Esophagus squamous epithelium (tissue), 5 donors: ENCODE measurements at places on chromosomes 4 and X.

DNA sequence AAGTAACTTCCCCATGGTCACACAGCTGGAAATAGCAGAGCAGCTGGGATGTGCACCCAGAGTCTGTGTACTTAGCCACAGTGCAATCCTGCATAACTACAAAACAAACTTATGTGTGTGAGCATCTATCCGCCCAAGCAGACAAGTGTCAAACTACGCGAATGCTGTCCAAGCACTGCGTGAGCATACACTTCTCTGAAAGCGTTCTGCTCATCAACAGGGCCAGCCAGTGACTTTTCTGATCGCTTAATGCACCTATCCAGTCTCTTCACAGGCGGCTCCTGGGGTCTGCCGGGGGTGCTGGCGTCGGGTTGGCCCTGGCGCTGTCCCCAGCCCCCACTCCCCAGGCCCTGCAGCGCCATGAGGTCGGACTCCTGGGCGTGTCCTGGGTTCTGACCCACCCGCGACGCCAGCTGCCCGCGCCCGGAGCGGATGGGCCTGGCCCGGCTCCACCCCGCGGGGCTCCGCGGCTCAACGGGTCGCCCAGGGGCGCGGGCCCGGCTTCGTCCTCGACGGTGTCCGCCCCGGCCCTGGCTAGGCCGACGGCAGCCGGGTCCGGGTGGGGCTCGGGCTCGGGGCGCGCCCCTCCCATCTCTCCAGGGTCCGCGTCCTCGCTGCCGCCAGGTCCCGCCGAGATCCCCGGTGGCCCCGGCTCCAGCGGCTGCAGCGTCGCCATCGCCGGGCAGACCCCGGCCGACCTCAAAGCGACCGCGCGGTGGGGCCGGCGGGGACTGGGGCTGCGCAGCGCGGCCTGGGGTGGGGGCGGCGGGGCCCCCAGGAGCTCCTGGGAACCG lies 1.3 kb upstream of the ZNF141 start:
- DNase-seq, result no peak

DNA sequence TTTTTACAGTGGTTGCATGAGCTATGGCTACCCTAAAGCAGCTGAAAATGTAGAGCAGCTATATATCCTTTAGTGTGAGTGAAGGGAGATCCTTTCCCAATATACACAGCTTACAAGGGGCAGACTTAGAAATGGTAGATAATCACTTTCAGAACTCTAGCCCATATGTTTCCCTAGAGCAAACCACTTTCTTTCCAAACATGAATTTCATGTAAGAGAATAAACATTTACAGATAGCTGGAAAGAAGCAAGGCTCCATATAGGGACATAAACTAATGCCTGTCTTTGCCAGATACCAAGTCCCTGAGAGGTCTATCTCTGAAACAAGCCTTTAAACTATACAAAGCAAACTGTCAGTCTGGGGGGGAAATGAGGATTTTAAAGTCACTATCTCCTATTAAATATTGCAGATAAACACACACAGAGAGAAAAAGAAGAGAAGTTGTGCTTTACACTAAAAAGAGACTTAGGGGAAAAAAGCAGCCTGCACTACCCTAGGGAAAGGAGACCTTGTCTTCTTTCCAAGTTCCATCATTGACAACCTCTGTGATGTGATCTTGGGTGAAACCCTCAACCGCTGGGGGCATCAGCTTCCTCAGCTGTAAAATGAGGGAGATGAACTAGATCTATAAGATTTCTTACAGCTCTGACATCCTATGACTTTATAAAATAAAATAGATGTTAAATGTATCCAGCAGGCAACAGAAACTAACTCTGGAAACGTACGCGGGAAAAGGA lies 73.6 kb downstream of the TMEM156 start:
- no peak for DNase-seq

DNA sequence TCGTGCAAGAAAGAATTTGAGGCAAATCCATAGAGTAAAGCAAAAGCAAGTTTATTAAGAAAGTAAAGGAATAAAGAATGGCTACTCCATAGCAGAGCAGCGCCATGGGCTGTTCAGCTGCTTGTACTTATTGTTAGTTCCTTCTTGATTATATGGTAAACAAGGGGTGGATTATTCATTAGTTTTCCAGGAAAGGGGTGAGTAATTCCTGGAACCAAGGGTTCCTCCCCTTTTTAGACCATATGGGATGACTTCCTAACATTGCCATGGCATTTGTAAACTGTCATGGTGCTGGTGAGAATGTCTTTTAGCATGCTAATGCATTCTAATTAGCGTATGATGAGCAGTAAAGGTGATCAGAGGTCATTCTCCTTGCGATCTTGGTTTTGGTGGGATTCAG lies 23.5 kb upstream of the CEP135 start:
- DNase-seq, result no peak

- no peak for DNase-seq
These were observed 133.6 kb upstream of the GIMD1 start for GRCh38 chr4:106502106-106502699.

DNA sequence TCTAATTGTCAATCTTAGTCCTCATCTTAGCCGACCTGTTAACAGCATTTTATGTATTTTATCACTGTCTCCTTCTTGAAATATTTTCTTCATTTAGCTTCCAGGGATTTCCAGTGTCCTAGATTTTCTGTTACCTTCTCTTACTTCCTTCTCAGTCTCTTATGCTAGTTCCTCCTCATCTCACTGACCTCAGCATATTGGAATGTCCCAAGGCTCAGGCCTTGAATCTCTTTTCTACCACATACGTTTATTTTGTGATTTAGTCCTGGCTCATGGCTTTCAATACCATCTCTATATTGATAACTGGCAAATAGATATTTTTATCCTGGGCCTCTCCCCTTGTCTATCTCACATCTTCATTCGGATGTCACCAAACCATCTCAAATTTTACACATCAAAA lies 61.1 kb downstream of the IQCM start:
- DNase-seq, result no peak

DNA sequence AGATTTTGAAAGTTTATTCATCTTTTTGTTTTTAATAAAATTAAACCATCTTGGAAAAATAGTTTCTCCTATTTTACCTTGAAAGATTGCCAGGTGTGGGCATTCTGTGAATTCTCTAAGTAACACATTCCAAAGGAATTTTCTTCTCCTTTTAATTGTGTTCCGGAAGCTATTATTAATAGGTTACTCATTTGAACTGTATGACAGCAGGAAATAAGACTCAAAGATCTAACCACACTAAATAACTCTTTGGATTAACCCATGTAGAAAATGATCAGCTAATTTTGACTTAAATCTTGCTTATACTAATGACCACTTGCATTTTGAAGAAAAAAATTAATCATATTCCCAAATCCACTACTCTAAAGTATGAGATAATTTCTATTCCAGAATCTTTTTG lies 17.6 kb upstream of the CCNI start:
- DNase-seq, result no peak

GRCh38 chr4:169236873-169237626 lies 33.7 kb downstream of the SH3RF1 start:
- no peak for DNase-seq

GRCh38 chr4:146134761-146135445 lies 40.6 kb upstream of the LSM6 start:
- DNase-seq, result no peak
